ENCODE measurements at places on chromosomes 2 and 18. TPM values are rescaled to one million over a fixed set of nuclear protein-coding genes. Genes with fewer than 3 reads are reported as not detected.

SLC5A7 gene
- 0.17 TPM for total RNA-seq

SERPINB12 gene
- total RNA-seq = not detected

APOB gene
- total RNA-seq = 0.62 TPM

FEV gene
- not detected for total RNA-seq

STARD6 gene
- not detected for total RNA-seq

MROH2A gene
- total RNA-seq = not detected

SNED1 gene
- total RNA-seq = 1.1 TPM

AP1S3 gene
- total RNA-seq = 25.5 TPM

CNOT11 gene
- 74.2 TPM for total RNA-seq

MYL1 gene
- not detected for total RNA-seq

Data from GM23338 (cell line).